Transverse colon (tissue), 4 donors: ENCODE measurements at places on chromosomes 3 and 15. TPM values are rescaled to one million over a fixed set of nuclear protein-coding genes. Genes with fewer than 3 reads are reported as not detected.

ALDH1A2 gene
- 1.7 TPM for total RNA-seq

KBTBD13 gene
- total RNA-seq: not detected

SOX2 gene
- not detected for total RNA-seq

DNA sequence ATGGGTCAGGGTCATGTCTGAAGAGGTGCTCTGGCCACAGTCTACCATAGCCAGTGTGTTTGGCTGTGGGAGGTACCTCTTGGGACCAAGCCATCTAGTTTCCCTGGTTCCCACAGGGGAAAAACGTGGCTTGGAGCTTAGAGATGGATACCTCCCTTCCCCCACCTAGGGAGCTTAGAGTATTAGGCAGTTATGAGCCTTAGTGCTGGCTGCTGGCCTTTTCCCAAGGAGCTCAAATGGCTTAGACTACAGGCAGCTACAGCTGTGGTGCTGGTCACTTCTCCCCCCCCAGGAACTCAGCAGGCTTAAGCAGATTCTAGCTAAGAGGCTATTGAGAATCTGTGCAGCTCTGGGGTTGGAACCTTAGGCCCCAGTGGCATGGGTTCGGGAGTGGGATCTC is 591.2 kb downstream of the NSUN3 start:
- DNase-seq: no peak

DNA sequence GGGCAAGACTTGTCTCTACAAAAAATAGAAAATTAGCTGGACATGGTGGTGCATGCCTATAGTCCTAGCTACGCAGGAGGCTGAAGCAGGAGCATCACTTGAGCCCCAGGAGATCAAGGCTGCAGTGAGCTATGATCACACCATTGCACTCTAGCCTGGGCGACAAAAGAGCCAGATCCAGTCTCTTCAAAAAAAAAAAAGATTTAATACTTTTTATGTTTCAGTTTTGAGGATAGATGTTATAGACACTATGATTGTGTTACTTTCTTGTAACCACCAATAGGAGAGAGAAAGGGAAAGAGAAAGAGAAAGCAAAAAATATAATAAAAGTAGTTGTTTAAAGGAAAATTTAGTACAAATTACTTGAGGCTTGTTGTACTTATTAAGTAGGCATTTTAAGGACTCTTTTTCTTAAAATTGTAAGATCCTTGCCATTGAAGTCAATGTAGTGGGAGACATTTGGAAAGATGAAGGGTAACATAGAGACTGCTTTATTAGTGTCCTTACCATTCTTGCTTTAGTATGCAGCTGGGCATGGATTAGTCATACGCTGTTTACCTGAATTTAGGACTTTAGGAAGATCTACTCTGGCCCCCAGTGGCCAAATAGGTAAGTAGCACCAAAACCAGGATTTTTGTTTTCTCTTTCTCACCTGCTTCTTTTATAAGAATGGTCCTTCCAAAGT is 35.1 kb upstream of the ZDHHC23 start:
- peak; percentile 26 for DNase-seq

DNA sequence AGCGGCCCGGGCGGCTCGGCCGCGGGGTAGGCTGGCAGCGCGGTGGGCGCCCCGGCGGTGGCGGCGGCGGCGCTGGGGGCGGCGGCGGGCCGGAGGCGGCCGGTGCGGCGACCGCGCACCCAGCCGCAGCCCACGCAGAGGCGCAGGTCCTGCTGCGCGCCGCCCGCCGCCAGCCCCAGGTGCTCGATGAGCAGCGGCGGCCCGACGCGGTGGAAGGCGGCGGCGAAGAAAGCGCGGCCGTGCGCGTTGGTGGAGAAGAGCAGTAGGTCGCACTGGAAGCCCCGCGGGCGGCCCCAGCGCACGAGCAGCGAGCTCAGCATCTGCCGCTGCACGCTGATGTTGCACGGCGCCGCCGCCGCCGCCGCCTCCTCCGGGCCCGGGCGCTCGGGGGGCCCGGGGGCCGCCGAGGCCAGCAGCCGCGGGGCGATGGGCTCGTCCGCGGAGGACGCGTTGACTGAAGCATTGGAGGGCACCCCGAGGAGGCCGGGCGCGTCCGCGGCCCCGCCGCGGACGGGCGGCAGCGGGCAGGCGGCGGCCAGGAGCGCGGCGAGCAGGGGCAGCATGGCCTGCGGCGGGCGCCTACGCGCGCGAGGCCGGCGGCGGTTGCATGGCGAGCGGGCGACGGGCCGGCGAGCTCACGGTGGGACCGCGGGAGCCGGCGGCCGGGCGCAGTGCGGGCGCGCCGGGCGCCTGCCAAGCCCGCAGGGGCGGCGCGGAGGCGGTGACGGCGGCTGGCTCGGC is 452 bp downstream of the TMEM158 start:
- DNase-seq: no peak

DNA sequence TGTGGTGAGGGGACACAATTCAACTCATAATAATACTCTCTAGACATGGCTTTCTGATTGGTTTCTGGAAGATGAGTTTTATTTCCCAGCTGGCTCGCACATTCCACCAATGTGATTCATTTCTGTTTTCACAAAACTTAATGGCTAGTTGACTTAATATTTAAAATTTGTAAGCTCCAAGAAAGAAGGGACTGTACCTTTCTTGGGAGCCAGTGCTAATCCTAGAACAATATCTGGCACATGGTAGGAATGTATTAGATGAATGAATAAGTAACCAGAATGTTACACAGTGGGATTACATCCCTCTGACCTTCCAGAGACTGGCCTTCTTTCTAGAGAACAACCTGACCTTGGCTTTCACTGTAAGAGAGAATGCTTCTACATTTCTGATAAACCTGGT is 262.8 kb downstream of the RORA start:
- no peak for DNase-seq

DNA sequence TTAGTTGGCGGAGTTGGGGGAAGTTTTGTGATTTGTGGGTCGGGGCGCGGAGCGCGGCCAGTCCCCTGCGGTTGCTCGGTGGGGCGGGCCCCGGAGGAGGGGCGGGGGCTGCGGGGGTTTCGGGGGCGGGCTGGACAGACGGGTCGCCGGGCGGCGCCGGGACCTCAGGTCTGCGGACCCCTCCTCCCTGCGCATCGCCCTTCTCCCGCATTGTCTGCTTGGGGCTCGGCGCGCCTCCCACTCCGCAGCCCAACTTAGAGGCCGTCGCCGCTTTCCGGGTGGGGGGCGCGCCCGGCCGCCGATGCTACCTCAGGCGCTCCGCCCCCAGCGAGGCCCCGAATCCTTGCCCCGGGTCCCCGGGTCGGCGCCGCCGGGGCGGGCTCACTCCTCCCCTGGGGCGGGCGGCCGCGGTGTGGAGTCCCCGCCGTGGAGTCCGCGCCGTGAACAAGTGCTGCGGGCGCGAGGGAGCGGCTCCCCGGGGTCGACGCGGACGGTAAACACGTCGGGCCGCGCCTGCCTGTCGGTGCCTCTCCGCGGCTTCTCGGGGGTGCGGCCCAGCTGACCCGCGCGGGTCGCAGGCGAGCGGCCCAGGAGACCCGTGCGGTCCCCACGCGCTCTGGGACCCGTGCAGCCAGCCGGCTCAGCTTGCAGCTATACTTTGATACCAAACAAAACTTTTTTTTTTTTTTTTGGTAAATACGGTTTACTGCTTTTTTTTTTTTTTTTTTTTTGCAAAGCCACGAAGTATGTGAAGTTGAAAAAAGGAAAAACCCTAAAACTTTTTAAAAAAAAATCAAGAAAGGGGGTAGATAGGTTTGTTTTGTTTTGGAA is 624 bp downstream of the AKAP13 start:
- DNase-seq: peak; percentile 66

- DNase-seq: no peak
Measured at GRCh38 chr15:92667970-92668485, 12.5 kb upstream of the FAM174B start.

DNA sequence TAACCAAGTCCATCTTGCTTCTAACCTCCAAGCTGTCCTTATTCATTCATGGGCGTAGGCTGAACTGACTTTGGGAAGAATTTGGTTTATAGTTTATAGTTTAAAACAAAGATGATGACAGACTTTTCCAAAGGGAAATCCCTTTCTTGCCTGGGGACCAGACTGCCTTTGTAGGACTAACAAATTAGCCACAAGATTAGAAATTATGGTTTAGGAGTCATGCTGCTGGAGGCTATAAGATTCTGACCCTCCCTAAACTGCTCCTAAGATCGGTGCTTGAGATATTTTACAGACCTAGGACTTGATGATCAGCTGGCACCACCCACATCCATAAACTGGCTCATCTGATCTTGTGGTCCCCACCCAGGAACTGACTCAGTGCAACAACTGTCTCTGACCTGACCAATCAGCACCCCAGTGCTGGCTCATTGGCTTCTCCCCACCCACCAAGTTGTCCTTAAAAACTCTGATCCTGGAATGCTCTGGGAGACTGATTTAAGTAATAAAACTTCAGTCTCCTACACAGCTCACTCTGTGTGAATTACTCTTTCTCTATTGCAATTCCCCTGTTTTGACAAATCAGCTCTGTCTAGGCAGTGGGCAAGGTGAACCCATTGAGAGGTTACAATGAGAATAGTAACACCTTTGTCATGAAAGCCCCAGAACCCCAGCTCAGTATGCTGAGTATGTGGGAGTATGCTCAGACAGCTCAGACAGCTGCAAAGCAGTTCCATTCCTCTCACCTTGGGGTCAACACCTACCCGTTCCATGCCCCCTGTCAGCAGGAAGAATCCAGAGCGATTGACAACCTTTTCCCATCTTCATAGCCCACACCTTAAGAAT is 51.6 kb upstream of the C15orf39 start:
- DNase-seq: peak; percentile 35
